MM.1S (cell line): ENCODE measurements at places on chromosomes 1 and 21.

- no peak for DNase-seq
Observed at GRCh38 chr21:42837421-42838211, 41.7 kb downstream of the WDR4 start.

DNA sequence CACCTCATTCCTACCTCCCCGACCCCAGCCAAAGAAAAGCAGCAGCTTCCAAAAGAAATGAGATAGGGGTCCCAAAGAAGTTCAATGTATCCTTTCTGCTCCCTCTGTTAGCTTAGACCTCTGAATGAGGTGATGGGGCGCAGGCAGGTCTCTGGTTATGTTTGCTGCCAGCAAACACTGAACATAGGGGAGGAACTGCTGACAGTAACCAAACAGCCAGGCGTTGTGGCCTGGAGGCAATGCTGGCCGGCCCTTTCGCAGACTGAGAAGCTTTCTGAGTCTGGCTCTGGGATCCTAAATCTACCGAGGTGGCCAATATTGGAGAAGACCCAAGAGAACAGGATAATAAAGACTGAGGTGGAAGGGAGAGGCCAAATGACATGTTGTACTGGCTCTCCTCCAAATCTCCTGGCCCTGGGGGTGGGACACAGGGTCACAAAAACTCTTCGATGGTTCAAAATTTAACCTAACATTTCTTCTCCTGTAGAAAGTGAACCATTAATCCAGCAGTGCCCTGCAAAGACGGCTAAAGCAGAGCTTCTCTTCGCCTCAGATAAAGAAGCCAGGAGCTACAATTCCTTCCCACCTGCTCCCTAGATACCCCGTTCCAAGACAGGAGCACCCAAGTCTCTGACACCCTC, 19.6 kb downstream of the SSR2 start:
- DNase-seq = no peak

- DNase-seq = no peak
Observed at GRCh38 chr1:30315185-30315960, 408.0 kb downstream of the MATN1 start.

DNA sequence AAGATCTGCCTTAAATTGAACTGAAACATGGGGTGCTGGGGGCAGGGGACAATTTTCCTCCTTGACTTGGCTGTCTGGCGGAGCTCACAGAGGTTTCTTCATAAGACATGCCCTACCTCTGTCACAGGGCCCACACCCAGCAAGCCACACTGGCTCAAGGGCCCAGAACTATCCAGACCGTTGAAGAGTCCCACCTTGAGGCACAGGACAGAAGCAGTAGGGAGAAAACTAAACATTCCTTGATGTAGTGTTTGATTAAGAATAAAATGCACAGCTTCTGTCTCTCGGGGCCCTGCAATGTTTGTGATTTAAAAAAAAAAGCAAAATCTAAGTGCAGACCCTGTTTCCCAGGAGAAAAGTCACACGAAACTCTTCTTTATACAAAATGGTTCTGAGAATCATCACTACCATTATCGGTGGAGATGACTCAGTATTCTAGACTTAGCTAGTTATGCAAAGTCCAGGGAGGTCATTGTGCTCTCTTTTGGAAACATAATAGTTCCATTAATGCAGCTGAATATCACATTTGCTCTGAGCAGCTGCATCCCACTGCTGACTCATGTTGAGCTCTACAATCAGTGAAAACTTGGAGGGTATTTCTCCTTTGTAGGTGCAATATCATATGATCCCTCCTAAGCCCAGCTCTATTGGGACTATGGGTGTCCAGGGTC, 53.6 kb upstream of the DIRAS3 start:
- DNase-seq = no peak

DNA sequence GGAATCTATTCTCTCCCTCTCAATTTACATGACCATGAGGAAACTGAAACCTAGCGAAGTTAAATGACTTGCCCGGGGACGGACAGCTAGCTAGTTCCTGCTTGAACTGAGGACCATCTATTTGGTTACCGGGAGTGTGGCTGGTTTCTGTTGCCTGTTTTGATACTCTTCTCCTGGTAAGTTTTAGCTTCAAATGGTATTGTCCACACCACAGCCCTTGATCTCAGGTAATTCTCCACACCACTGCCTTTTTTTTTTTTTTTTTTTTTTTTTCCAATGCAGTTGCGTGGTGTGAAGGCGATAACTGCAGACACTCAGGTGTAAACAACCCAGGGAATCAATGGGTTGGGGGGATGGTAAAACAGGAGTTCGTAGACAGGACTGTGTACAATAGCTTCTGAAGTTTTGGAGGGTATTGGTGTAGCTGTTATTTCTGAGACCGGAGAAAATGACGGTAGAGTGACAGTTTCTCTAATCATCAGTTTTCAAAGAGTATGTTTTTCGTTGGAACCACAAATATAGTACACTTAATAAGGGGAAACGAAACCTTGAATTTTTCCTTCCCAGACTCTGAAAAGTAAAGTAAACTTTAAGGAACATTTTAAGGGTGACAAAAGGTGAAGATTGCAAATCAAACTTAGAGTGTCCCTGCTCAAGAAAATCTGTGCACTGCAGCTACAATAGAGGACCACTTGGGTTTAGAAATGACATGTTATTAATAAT, 125.3 kb upstream of the CACYBP start:
- DNase-seq = peak; percentile 74

- no peak for DNase-seq
Observed at GRCh38 chr21:43712268-43712942, 6.5 kb upstream of the PDXK start.

- no peak for DNase-seq
Observed at GRCh38 chr1:55547405-55547804, 332.2 kb upstream of the USP24 start.
